ENCODE measurements at places on chromosomes 11 and 22.

DNA sequence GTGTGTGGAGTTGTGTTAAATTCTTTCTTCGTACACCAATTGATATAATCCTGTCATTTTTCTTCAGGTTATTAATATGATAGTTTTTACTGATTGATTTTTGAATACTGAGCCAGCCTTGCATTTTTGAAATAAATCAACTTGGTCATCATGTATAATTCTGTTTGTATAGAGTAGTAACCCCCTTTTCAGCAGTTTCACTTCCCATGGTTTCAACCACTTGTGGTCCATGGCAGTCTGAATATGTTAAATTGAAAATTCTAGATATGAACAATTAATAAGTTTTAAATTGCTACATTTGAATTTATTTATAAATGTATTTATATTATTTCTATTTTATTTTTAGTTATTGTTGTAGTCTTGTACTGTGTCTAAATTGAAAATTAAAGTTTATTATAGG is 32.6 kb downstream of the MS4A6A start:
- DNase-seq: no peak

GRCh38 chr22:47384977-47385376 is 622.5 kb downstream of the TBC1D22A start:
- no peak for DNase-seq

GRCh38 chr11:122659676-122660554 is 4.4 kb downstream of the UBASH3B start:
- no peak for DNase-seq

GRCh38 chr11:35464308-35464707 is 45.0 kb upstream of the SLC1A2 start:
- DNase-seq: peak; percentile 13

Data from MG63 (cell line).